ENCODE measurements at places on chromosomes 2 and 18. TPM values are rescaled to one million over a fixed set of nuclear protein-coding genes. Genes with fewer than 3 reads are reported as not detected.

ITGA6 gene
- 10.2 TPM for total RNA-seq

SLC66A3 gene
- 6.8 TPM for total RNA-seq

MC4R gene
- not detected for total RNA-seq

IL37 gene
- not detected for total RNA-seq

RAB17 gene
- total RNA-seq: 0.40 TPM

TUBB8B gene
- total RNA-seq: not detected

GRCh38 chr2:220103596-220103995, 476.2 kb downstream of the SLC4A3 start:
- H3K27me3 ChIP-seq: no peaks in the 10 kb centered on the region
- no peak overlapping the region for H3K27ac ChIP-seq

DNA sequence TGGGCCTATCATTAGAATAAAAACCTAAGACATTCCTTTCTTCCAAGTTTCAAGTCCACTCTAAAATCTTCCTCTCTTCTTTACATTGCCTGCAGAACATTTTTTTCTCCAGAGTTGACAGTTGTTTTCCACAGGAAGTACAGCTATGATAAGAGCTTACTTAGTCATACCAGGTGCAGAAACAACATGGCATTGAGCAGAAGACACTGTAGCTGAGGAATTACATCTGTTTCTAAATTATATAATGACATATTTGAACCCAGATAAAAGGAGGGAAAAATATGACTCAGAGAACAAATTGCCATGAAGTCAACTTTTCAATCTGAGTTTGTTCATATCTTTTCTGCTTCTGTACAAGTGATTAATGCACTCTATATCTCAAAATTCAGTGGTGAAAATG, 30.2 kb downstream of the CMPK2 start:
- no peak overlapping the region for H3K4me3 ChIP-seq
- H3K36me3 ChIP-seq: peaks cover 22% of the 10 kb centered on the region
- no peak for DNase-seq
- H3K27me3 ChIP-seq: no peaks in the 10 kb centered on the region

- no peak overlapping the region for H3K27ac ChIP-seq
- H3K36me3 ChIP-seq: no peaks in the 10 kb centered on the region
- peaks cover 9% of the 10 kb centered on the region for H3K4me1 ChIP-seq
- no peaks in the 10 kb centered on the region for H3K27me3 ChIP-seq
- H3K4me3 ChIP-seq: no peak overlapping the region
Measured at GRCh38 chr2:71173096-71173495, 42.7 kb downstream of the MPHOSPH10 start.

DNA sequence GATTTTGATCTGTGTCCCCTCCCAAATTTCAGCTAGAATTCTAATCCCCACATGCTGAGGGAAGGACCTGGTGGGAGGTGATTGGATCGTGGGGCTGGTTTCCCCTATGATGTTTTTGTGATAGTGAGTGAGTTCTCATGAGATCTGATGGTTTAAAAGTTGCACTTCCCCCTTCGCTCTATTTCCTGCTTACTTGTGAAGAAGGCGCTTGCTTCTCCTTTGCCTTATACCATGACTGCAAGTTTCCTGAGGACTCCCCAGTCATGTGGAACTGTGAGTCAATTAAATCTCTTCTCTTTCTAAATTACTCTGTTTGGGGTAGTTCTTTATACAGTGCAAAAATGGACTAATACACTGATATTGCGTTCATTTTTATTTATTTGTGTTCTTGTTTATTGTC, 636.8 kb upstream of the LINC00305 start:
- H3K27ac ChIP-seq: no peak overlapping the region
- no peak for DNase-seq
- no peaks in the 10 kb centered on the region for H3K4me1 ChIP-seq
- H3K4me3 ChIP-seq: no peak overlapping the region
- H3K36me3 ChIP-seq: no peaks in the 10 kb centered on the region
- no peaks in the 10 kb centered on the region for H3K27me3 ChIP-seq

- peaks cover 29% of the 10 kb centered on the region for H3K36me3 ChIP-seq
- no peak for DNase-seq
- H3K27me3 ChIP-seq: no peaks in the 10 kb centered on the region
- H3K4me3 ChIP-seq: no peak overlapping the region
- H3K27ac ChIP-seq: no peak overlapping the region
Measured at GRCh38 chr2:48332286-48332685, 197.7 kb upstream of the STON1 start.

DNA sequence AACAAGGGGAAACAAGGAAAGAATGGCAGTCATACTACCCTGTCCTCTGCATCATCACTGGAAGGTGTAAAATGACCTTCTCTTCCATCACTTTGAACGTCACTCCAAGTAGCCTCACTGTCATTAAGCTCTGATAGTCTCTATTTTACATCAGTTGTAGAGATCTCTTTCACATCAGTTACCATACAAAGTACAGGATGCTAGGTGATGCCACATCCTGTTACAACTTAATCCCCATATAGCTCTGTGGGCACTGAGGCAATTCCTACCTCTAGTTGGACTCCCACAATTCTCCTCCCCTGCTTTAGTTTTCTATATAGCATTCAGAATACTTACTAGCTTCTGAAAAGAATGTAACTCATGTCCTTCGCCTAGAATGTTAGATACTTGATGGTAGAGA, 55.1 kb upstream of the TTC27 start:
- peaks cover 21% of the 10 kb centered on the region for H3K4me1 ChIP-seq
- H3K4me3 ChIP-seq: no peak overlapping the region
- DNase-seq: no peak
- H3K27ac ChIP-seq: no peak overlapping the region
- peaks cover 43% of the 10 kb centered on the region for H3K36me3 ChIP-seq
- no peaks in the 10 kb centered on the region for H3K27me3 ChIP-seq

DNA sequence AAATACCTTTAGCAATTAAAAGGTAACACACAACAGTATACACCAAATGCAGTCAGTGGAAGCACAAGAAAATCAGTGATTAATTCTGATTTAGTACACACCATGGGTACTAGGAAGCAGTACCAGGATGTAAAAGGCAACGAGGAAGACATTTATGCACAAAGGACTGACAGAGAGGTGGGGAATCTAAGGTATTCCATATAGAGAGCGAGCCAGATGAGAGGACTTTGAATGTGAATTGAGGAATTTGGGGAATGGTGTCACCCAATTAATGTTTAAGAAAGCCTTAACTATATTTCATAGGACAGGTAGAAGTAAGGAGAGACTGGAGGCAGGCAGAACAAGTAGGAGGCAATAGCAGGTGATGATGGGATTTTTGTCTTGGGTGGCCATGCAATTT, 11.7 kb downstream of the CPS1 start:
- H3K36me3 ChIP-seq: no peaks in the 10 kb centered on the region
- H3K27ac ChIP-seq: no peak overlapping the region
- H3K4me1 ChIP-seq: no peaks in the 10 kb centered on the region
- no peak overlapping the region for H3K4me3 ChIP-seq
- no peak for DNase-seq

DNA sequence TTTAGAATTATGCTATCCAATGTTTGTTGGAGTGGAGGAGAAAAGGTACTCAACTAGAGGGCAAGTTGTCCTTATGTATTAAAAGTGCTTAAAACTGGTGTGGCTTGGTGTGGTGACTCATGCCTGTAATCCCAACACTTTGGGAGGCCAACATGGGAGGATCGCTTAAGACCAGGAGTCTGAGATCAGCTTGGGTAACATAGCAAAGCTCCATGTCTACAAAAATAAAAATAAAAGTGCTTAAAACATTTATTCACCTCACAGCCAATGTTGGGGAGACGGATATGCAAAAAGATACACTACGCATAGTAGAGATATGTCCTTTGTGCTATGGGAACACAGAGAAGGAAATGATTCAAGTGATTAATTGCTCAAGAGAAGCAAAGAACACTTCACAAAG, 19.3 kb upstream of the TNFAIP6 start:
- no peaks in the 10 kb centered on the region for H3K27me3 ChIP-seq
- DNase-seq: no peak
- H3K4me1 ChIP-seq: no peaks in the 10 kb centered on the region
- peaks cover 5% of the 10 kb centered on the region for H3K36me3 ChIP-seq
- H3K27ac ChIP-seq: no peak overlapping the region
- no peak overlapping the region for H3K4me3 ChIP-seq

GRCh38 chr2:229160180-229160579, 110.9 kb downstream of the PID1 start:
- H3K4me1 ChIP-seq: no peaks in the 10 kb centered on the region
- no peak overlapping the region for H3K27ac ChIP-seq
- no peaks in the 10 kb centered on the region for H3K27me3 ChIP-seq
- H3K36me3 ChIP-seq: no peaks in the 10 kb centered on the region
- H3K4me3 ChIP-seq: no peak overlapping the region
